ENCODE measurements at places on chromosomes 1 and 21. TPM values are rescaled to one million over a fixed set of nuclear protein-coding genes. Genes with fewer than 3 reads are reported as not detected.

DNA sequence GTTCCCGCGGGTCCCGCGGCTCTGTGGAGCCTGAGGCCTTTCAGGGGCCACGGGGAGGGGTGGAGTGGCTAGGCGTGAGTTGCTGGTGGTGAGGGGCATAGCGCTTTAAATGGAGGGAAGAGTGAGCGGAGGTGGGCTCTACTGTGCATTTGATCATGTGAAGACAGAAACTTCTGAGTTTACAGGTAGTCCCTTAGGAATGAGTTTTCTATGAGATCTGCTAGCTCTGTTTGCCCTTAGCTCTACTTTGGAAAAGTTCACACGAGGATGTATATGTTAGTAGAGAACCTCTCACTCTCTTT lies 593 bp downstream of the ST6GALNAC3 start:
- no peak for DNase-seq

LAPTM5 gene
- 18.3 TPM for polyA plus RNA-seq

- no peak for DNase-seq
These were observed 45.0 kb downstream of the NEK2 start for GRCh38 chr1:211630236-211631081.

DNA sequence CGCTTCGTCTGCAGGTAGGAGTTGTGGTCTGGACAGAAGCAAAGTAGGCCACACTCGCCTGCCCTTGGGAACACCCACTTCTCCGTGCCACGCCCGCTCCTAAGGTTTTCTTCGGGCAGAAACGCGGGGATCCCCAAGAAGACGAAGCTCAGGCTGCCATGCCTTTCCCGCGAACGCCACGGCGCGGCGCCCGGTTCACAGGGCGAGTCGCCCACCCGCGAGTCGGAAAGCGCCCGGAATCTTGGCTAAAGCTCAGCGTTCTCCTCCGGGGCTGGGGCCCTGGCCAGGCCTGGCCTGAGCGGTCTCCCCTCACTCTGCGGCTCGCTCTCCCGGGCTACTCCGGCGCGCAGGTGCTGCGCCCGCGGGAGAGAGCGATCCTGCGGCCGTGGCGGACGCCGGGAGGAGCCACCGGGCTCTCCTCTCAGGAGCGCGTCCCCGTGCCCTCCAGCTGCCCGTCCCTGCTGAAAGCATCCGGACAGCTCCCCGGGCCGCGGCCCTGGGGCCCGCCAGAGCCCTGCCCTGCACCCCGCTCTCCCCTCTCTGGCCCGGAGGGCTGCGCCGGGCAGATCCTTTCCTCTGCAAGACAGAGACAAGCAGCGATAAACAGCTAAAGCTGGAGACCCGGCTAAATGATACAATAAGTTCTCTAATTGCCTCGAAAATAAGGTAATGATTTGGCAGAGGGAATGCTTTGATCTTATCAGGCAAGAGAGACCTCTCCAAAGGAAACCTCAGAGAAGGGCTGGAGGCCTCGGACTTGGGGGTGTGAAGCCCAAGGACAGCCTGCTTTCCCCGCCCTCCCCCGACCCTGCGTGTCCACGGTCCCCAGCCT lies 6.7 kb upstream of the WNT2B start:
- DNase-seq = peak; percentile 46

COL24A1 gene
- polyA plus RNA-seq = 1.8 TPM

- DNase-seq = no peak
These were observed 63.7 kb upstream of the CAMK1G start for GRCh38 chr1:209519786-209520185.

SCAMP3 gene
- 67.2 TPM for polyA plus RNA-seq
